Activated T-cell treated with anti-CD3 and anti-CD28 coated beads for 4 hours (primary cell): ENCODE measurements at places on chromosomes 16 and 17.

DNA sequence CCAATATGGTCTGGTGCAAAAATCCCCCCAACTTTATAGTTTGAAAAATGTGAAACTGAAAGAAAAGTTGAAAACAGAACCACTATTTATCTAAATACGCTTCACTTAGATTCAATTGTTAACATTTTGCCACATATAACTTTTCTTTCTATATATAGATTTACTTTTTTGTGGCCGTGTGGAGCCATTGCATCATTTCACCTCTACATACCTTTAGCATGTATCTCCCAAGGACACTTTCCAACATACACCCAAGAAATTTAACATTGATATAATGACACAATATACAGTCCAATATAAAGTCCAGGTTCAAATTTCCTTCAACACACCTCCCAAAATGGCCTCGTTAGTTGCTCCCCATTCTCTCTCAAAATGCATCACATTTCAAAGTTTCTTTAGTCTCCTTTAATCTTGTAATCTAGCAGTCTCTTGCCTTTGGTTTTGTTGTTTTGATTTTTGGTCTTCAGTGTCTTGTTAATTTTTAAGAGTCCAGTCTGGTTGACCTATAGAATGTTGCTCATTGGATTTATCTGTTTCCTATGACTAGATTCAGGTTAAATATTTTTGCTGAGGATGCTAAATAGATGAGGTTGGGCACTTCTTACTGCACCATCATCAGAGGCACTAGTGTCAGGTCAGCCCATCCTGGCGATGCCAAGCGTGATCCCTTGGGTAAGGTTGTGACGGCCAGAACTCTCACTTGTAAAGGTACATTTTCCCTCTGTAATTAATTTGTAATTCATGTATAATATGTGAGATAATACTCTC lies 64.3 kb upstream of the BCAR1 start:
- DNase-seq: no peak

GRCh38 chr16:4576008-4576407 lies 19.9 kb downstream of the C16orf96 start:
- no peak for DNase-seq

- DNase-seq: no peak
Observed at GRCh38 chr16:13973321-13974023, 53.5 kb downstream of the ERCC4 start.

- no peak for DNase-seq
Observed at GRCh38 chr16:21233521-21234150, at the start of gene ANKS4B. Gene ANKS4B (plus strand): TSS chr16:21233699. CDS start chr16:21233738, 39 bp downstream.

- DNase-seq: no peak
Observed at GRCh38 chr17:77501751-77502625, 361.2 kb downstream of the SEC14L1 start.

DNA sequence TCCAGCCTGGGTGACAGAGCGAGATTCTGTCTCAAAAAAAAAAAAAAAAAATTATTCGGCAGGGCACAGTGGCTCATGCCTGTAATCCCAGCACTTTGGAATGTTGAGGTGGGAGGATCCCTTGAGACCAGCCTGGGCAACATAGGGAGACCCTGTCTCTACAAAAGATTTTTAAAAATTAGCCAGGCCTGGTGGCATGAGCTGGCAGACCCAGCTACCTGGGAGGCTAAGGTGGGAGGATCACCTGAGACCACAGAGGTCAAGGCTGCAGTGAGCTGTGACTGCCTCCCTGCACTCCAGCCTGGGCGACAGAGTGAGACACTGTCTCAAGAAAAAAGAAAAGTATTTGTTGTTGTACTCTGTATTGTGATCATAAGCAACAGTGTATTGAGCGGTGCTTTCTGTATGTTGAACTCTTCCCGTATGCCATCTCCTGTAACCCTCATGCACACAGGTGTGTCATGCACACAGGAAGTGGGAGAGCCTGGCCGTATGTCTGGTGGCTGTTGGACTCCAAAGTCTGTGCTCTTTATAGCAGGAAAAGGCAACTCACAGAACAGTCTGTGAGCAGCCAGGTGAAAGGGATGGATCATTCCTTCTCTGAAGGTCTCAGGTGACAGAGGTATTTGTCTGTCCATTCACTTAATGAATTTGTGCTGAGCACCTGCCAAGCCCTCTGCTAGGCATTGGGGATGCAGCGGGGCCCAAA lies 17.1 kb downstream of the CDH1 start:
- no peak for DNase-seq
